ENCODE measurements at places on chromosomes 16 and 17.

DNA sequence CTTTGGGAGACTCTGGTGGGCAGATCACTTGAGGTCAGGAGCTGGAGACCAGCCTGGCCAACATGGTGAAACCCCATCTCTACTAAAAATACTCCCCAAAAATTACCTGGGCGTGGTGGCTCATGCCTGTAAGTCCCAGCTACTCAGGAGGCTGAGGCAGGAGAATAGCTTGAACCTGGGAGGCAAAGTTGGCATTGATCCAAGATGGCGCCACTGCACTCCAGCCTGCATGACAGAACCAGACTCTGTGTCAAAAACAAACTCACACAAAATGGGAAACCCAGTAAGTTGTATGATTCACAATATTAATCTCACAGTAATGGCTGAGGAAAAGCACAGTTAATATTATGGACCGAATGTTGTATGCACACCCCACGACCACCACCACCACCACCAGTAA, 24.3 kb downstream of the WSB1 start:
- no peak for DNase-seq

GRCh38 chr16:69105501-69106361, at the start of gene HAS3:
TSS of gene HAS3 (plus strand) at chr16:69105653. CDS start at chr16:69109396, 3,743 bp downstream.
- DNase-seq, result no peak

GRCh38 chr17:40307001-40307730, 1.8 kb upstream of the RARA start:
- no peak for DNase-seq

DNA sequence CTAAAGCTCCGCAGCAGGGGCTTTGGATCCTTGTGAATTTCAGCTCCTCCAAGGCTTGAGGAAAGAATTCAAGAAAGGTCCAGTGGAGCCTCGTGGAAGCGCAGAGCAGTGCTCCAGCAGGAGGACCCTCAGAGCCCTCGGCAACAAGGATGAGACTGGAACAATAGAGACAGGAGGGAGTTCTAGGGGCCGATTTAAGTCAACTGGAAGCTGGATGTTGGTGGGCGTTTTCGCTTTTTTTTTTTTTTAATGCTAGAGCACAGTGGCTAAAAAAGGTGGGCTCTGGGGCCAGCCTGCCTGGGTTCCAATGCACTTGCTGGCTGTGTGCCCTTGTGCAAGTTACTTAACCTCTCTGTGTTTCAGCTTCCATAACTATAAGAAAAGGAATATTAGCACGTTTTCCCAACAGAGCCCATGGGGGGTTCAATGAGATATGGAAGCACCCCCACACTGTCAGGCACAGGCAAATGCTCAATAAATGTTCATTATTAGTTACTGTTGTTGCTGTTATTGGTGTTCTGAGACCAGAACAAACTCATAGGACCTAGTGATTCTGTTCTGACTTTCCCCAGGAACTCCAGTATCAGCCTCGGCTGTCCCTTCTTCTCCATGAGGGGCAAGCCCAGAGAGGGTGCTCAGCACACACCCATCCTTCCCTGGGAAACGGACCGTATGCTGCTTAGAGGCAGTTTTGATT, 5.3 kb upstream of the CBX8 start:
- DNase-seq, result no peak

GRCh38 chr17:14156689-14157088, 80.0 kb downstream of the CDRT15 start:
- no peak for DNase-seq

DNA sequence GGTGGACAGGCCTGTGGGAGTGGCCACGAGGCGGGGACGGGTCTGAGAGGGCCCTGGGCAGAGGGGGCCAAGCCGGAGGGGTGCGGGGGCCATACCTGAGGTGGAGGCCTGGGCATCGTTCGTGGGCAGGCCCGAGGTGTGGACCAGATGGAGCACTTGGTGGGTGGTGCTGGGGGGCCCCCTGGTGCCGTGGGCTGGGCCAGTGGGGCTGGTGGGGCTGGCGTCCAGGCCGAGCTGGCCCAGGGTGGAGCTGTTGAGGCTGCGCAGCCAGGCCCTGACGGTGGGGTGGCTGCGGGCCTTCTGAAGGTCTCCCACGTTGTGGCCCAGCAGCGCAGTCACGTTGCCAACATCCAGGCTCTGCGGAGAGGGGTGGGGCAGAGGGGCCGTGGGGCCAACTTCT, 9.4 kb downstream of the MSLN start:
- no peak for DNase-seq

DNA sequence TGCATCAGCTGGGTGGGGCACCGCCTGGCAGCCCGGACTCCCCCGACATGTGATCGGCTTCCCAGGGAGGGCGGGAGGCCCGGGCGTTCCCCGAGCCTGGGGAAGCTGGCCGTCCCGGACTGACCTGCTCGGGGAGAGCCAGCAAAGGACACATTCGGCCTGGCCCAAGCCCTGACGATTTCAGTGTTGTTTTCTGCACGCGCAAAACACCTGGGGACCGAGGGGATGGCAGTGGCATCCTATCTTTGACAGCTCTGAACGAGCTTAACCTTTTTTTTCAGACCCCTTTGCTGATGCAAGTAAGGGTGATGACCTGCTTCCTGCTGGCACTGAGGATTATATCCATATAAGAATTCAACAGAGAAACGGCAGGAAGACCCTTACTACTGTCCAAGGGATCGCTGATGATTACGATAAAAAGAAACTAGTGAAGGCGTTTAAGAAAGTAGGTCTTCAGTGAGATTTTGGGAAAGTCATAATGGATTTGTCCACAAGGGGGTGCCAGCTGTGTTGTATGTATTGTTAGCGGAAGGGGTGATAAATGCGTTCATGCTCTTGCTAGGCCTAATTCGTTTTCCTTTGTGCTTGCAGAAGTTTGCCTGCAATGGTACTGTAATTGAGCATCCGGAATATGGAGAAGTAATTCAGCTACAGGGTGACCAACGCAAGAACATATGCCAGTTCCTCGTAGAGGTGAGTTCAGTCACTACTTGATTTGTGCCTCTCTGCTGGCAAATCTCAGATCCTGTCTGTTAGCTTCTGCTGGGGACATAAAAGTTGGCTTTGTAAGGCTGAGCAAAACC, 1.0 kb downstream of the EIF1 start:
- peak; percentile 45 for DNase-seq

Measured in stimulated activated CD4-positive, alpha-beta T cell treated with anti-CD3 and anti-CD28 coated beads, Interleukin-1b, Interleukin-23, amount 100 ng/mL, for 24 hours (primary cell).